ENCODE measurements at places on chromosomes 6 and 20.

DNA sequence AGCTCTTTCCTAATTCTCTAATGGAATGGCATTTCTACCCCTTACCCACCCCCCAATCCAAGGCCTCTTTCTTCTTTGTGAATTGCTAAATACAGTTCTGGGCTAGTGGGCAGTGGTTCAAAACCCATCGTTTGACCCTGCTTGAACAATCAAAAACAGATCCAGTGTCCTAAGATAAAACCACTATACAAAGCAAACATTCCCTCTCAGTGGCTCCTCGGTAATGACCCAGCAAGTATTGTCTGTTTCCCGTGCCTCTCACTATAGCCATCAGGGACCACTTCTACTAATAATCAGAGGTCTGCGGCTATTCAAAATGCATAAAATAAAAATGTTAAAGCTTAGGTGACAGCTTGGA lies 143.5 kb upstream of the AKAP12 start:
- H3K27me3 ChIP-seq: no peaks in the 10 kb centered on the region
- no peak for DNase-seq
- peaks cover 95% of the 10 kb centered on the region for H3K36me3 ChIP-seq
- peaks cover 11% of the 10 kb centered on the region for H3K4me1 ChIP-seq

DNA sequence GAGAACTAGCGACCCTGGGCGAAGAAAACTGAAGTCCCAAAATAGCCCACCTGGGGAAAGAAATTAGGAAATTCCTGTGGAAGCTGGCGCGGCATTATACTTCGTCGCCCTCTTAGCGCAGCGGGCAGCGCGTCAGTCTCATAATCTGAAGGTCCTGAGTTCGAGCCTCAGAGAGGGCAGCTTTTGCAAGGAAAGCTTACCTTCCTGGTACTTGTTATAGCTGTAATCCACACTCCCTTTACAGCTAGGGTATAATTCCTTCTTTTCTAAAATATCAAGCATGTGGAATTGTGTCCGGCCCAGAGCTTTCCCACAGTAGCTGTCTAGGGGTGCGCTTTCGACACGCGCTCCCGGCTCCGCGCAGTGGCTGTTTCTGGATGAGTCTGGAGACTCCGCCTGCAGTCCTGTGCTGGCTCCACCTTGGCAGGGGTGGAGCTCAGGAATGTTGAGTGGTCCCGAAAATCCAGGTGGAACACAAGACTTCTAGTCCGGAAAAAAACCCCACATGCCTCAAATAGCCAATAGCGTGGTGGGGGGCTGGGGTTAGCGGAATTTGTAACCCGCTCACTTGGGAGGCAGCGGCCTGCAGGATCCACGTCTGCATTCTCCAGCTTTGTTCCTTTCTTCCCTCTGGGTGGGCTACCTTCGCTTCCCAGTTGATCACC lies 83.7 kb upstream of the ZNF322 start:
- H3K4me3 ChIP-seq: peak overlapping the region; percentile 31
- peak; percentile 23 for DNase-seq
- H3K27ac ChIP-seq: peak overlapping the region; percentile 72
- H3K36me3 ChIP-seq: no peaks in the 10 kb centered on the region
- H3K4me1 ChIP-seq: peaks cover 4% of the 10 kb centered on the region

- peaks cover 22% of the 10 kb centered on the region for H3K36me3 ChIP-seq
- no peak overlapping the region for H3K27ac ChIP-seq
- H3K4me1 ChIP-seq: peaks cover 40% of the 10 kb centered on the region
- no peaks in the 10 kb centered on the region for H3K27me3 ChIP-seq
Measured at GRCh38 chr6:163494279-163494727, 79.8 kb downstream of the QKI start.

GRCh38 chr6:44679438-44680201 lies 292.1 kb downstream of the CDC5L start:
- H3K4me1 ChIP-seq: no peaks in the 10 kb centered on the region
- H3K4me3 ChIP-seq: no peak overlapping the region
- no peak overlapping the region for H3K27ac ChIP-seq
- no peaks in the 10 kb centered on the region for H3K36me3 ChIP-seq

- peaks cover 35% of the 10 kb centered on the region for H3K4me1 ChIP-seq
- no peaks in the 10 kb centered on the region for H3K27me3 ChIP-seq
- peak overlapping the region; percentile 99 for H3K27ac ChIP-seq
- DNase-seq: no peak
- peaks cover 11% of the 10 kb centered on the region for H3K36me3 ChIP-seq
Measured at GRCh38 chr6:27825025-27825793, 87.0 kb downstream of the OR2B2 start.

DNA sequence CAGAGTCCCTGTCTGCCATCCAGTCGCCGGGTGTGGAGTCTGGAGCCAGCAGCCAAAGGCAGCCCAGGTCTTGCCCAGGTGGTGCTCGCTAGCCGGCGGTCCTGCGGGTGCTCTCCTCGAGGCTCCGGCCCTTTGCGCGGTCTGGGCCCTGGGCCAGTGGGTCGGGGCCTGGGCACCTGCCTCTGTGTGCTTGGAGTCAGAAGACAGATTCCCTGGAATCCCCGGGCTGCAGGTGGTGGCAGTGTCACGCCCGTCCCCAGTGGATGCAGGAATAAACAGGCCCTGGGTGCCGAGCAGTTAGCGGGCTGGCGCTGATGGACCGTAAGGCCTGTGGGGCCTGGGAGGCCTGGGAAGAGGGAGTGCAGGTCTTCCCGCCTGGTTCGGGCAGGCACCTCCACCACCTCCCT lies 5.3 kb downstream of the SS18L1 start:
- peaks cover 45% of the 10 kb centered on the region for H3K36me3 ChIP-seq
- no peak overlapping the region for H3K27ac ChIP-seq
- no peak for DNase-seq
- H3K27me3 ChIP-seq: no peaks in the 10 kb centered on the region
- peaks cover 53% of the 10 kb centered on the region for H3K4me1 ChIP-seq

- peaks cover 5% of the 10 kb centered on the region for H3K36me3 ChIP-seq
- H3K4me1 ChIP-seq: peaks cover 12% of the 10 kb centered on the region
- H3K27ac ChIP-seq: no peak within 1 kb of the TSS
- peaks cover 5% of the 10 kb centered on the region for H3K27me3 ChIP-seq
- DNase-seq: peak; percentile 77
- no peak within 1 kb of the TSS for H3K4me3 ChIP-seq
Measured at GRCh38 chr6:110180228-110181008, at the start of gene CDC40. CDC40 (plus strand) TSS chr6:110180427; CDS start chr6:110180445, 18 bp downstream.

DNA sequence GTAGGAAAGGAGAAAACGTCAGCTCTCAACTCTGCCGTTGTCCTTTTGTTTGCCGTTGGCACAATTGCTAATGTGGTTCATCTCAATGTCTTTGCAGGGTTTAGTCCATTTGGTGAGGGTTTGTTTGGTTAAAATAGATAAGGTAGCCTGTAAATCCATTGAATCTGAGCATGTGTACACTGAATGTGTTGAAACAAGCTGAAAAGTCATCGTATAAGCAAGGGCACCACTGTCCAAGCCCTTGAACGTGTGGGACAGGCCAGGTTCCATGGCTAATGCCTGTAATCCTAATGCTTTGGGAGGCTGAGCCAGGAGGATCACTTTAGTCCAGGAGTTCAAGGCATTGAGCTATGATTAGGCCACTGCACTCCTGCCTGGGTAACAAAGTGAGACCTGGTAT lies 224.7 kb upstream of the PLCB4 start:
- no peak overlapping the region for H3K4me3 ChIP-seq
- no peaks in the 10 kb centered on the region for H3K4me1 ChIP-seq
- H3K27ac ChIP-seq: no peak overlapping the region
- no peaks in the 10 kb centered on the region for H3K36me3 ChIP-seq
- DNase-seq: no peak

GRCh38 chr20:15556869-15557268 lies 1016.4 kb downstream of the KIF16B start:
- H3K36me3 ChIP-seq: no peaks in the 10 kb centered on the region
- DNase-seq: no peak
- no peak overlapping the region for H3K4me3 ChIP-seq
- H3K4me1 ChIP-seq: no peaks in the 10 kb centered on the region
- no peaks in the 10 kb centered on the region for H3K27me3 ChIP-seq

- DNase-seq: no peak
- no peaks in the 10 kb centered on the region for H3K36me3 ChIP-seq
- H3K4me3 ChIP-seq: no peak overlapping the region
Measured at GRCh38 chr6:154930451-154930851, 64.7 kb upstream of the TIAM2 start.

DNA sequence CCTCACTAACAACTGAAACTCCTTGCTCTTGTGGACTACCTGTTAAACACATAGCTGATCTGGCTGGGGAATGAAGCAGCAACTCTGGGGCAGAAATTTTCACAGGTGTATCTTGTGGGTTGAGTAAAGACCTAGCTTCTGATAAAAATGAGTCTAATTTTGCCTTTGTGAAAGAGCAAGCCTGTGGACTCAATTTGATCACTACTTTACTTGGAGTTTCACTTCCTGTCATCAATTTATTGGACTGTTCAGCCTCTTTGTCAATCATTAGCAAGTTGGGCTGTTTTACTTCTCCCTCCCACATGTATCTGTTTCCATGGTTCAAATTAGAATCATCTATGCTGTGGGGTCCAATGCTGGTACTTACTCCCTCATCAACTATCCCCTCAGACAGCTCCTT lies 29.6 kb upstream of the CRIP3 start:
- no peak overlapping the region for H3K4me3 ChIP-seq
- peaks cover 7% of the 10 kb centered on the region for H3K4me1 ChIP-seq
- peak overlapping the region; percentile 22 for H3K27ac ChIP-seq
- peaks cover 65% of the 10 kb centered on the region for H3K36me3 ChIP-seq

DNA sequence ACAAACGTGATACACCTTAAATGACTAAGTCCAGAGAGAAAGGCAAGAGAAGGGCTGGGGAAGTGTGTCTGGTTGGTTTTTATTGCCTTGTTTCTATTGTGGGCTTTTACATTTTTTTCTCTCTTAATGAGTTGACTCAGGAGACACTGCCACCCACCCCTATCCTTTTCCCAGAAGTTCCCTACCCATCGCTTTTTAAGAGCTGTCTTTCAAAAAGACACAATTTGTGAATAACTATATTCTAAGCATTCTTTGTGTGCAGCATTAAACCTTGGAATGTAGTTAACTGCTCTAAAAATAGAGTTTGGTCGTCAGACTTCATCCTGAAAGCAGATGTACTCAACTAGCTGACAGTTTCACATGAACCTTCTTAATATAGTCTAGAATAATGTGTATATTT lies 174.9 kb downstream of the ISM1 start:
- peaks cover 39% of the 10 kb centered on the region for H3K36me3 ChIP-seq
- DNase-seq: no peak
- no peaks in the 10 kb centered on the region for H3K27me3 ChIP-seq
- H3K4me3 ChIP-seq: no peak overlapping the region

DNA sequence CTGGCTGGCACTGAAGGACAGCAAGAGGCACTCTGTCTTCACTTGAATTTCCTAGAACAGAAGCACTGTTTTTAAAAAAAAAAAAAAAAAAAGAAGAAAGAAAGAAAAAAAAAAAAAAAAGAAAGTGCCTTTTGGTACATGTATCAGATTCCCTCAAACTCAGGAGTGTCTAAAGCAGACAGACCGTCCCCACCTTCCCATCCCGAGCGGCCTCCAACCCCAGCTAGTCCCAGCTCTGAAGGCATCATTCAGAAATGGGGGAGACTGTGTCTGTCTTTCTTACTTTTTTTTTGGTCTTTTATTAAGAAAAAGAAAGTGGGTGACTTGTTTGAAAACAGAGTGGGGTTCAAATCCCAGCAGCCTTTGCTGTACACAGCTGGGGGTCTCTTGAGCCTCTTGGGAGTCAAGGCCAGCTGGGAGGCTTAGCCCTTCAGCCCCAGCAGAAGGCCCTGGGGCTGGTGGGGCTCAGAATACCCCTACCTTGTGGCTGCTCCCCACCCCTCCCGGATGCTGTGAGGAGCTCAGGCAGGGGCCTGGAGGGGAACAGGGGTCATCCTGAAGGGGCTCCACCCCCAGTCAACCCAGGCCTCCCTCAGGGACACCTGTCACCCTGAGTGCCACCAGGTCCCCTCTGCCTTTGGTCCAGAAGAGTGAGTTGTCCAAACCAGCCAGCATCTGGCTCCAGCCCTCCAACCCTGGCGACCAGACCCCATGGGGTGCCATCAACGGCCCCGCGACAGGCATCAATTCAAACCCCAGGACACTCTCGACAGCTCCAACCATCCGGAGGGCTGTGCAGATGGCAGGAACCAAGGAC lies 128.3 kb downstream of the TAF4 start:
- DNase-seq: no peak
- H3K4me3 ChIP-seq: no peak overlapping the region
- H3K36me3 ChIP-seq: no peaks in the 10 kb centered on the region
- H3K27ac ChIP-seq: no peak overlapping the region

DNA sequence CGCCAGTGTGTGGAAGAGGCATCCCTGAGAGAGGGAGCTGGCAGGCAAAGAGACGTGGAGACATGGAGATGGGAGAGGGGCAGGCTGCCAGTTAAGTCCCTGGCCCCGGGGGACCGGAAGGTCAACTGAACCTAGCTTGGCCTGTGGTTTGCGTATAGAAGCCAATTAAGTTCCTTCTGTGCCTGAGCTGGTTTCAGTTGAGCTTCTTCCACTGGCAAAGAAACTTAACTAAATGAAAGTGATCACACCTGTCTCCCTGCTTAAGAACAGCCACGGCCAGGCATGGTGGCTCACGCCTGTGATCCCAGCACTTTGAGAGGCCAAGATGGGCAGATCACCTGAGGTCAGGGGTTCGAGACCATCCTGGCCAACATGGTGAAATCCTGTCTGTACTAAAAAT lies 26.7 kb upstream of the NNAT start:
- no peaks in the 10 kb centered on the region for H3K27me3 ChIP-seq
- peaks cover 19% of the 10 kb centered on the region for H3K36me3 ChIP-seq
- no peak overlapping the region for H3K27ac ChIP-seq

GRCh38 chr6:42163981-42164380 lies 9.2 kb upstream of the GUCA1A start:
- DNase-seq: no peak
- peaks cover 3% of the 10 kb centered on the region for H3K27me3 ChIP-seq
- H3K36me3 ChIP-seq: no peaks in the 10 kb centered on the region
- no peak overlapping the region for H3K4me3 ChIP-seq
- peaks cover 5% of the 10 kb centered on the region for H3K4me1 ChIP-seq
- H3K27ac ChIP-seq: no peak overlapping the region

GRCh38 chr20:59574308-59574707 lies 30.0 kb upstream of the PHACTR3 start:
- H3K36me3 ChIP-seq: no peaks in the 10 kb centered on the region
- no peak overlapping the region for H3K4me3 ChIP-seq
- no peak for DNase-seq
- H3K4me1 ChIP-seq: peaks cover 6% of the 10 kb centered on the region
- H3K27ac ChIP-seq: no peak overlapping the region

GRCh38 chr6:88761237-88762031 lies 202.0 kb downstream of the RNGTT start:
- H3K4me1 ChIP-seq: peaks cover 12% of the 10 kb centered on the region
- H3K4me3 ChIP-seq: no peak overlapping the region
- H3K36me3 ChIP-seq: peaks cover 27% of the 10 kb centered on the region
- H3K27me3 ChIP-seq: no peaks in the 10 kb centered on the region
- H3K27ac ChIP-seq: no peak overlapping the region
- DNase-seq: no peak

- H3K4me1 ChIP-seq: no peaks in the 10 kb centered on the region
- H3K27ac ChIP-seq: no peak overlapping the region
- no peak for DNase-seq
- no peak overlapping the region for H3K4me3 ChIP-seq
- H3K27me3 ChIP-seq: no peaks in the 10 kb centered on the region
Measured at GRCh38 chr6:24680582-24680981, 13.7 kb downstream of the ACOT13 start.

GRCh38 chr20:2397595-2398145 lies 17.0 kb downstream of the TGM6 start:
- no peak overlapping the region for H3K27ac ChIP-seq
- H3K4me1 ChIP-seq: no peaks in the 10 kb centered on the region
- H3K27me3 ChIP-seq: peaks cover 2% of the 10 kb centered on the region
- no peak overlapping the region for H3K4me3 ChIP-seq
